ENCODE measurements at places on chromosomes 12 and 14.

GRCh38 chr12:14356147-14356546 lies 9.3 kb upstream of the ATF7IP start:
- DNase-seq: no peak

- DNase-seq: no peak
Measured at GRCh38 chr12:39581592-39581991, 38.0 kb downstream of the ABCD2 start.

- DNase-seq: no peak
Measured at GRCh38 chr14:75800792-75801191, 139.7 kb downstream of the TTLL5 start.

- no peak for DNase-seq
Measured at GRCh38 chr12:29609431-29610215, 112.1 kb upstream of the OVCH1 start.

DNA sequence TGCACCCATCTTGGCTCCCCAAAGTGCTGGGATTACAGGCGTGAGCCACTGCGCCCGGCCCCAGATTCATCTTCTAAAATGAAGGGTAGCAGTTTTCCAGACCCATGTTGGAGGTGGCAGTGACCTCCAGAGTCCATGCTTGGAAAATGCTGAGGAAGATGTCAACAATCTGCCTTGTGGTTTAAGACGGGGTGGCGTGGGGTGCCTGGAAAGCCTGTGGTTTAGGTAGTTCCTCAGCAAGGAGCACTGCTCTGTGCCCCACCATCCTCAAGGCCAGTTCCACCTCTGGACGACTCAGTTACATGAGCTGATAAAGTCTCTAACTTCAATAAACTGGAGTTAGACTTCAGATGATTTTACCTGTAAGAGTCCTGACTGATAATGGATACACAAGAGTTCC lies 48.6 kb downstream of the DRAM1 start:
- no peak for DNase-seq

- DNase-seq: no peak
Measured at GRCh38 chr12:26297396-26298070, 102.2 kb downstream of the SSPN start.

- no peak for DNase-seq
Measured at GRCh38 chr14:56902385-56902784, 92.1 kb upstream of the OTX2 start.

GRCh38 chr12:124599074-124599999 lies 31.9 kb upstream of the NCOR2 start:
- DNase-seq: no peak

DNA sequence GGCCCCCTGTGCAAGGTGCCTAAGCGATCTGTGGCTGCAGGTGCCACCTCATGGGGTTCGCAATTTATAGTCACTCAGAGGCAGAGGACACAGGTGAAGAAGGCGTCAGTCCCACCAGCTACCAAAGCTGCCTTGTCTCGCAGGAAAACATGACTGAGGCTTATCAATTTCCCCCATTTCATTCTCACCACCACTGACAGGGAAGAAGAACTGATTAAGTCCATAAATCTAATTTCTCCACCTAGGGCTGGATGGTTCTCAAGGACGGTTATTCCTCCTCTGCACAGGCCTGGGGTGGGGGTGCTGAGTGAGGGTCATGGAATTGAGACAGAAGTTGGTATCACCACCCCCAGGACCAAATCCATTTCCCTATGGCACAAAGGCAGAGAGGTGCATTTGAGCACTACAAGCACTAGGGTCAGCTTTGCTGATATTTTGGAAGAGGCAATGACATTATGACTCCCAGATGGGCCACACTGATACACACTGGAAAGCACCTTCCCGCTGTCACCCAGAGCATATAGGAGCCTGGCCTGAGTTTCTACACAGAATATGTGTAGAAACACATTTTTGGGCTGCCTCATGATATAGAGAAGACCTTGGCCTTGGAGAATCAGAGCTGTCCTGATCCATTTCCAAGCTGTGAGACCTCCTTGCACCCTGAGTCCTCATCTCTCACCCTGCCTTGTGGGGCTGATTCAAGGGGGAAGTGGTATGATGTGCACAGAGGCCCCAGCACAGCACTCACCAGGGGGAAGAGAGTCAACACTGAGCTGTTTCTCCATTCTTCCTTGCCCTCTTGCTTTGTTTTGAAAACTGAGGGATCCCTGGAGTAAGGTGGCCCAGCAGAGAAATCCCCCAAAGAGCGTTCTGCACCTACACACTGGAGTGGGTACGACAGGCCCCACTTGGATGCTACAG lies 59.4 kb downstream of the PITPNM2 start:
- DNase-seq: no peak

DNA sequence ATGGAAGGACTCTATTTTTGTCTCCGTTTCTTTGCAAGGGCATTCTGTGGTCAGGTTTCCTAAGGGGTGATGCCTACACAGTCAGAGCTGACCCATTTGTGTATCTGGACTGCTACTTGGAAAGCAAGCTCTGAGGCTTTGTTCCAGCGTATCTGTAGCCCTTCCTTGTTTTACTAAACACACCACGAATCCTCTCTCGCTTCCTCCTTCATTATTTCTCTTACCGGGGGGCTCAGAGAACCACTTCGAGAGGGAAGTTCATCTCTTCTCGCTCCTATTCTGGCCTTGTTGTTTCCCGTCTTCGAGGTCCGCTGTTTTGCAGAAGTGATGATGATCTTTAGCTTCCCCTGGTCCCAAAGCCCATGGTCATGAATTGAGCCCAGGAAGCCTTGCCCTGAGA lies 164.7 kb downstream of the SSPN start:
- DNase-seq: no peak

Data from neuronal stem cell (in vitro differentiated cells).